ENCODE measurements at places on chromosomes 6 and 20. TPM values are rescaled to one million over a fixed set of nuclear protein-coding genes. Genes with fewer than 3 reads are reported as not detected.

- no peak for ATAC-seq
Observed at GRCh38 chr6:106894978-106895702, 79.4 kb downstream of the CD24 start.

GRCh38 chr6:122128445-122128844 lies 271.0 kb upstream of the HSF2 start:
- no peak for ATAC-seq

- no peak for ATAC-seq
Observed at GRCh38 chr20:51434026-51434425, 108.5 kb downstream of the NFATC2 start.

DNA sequence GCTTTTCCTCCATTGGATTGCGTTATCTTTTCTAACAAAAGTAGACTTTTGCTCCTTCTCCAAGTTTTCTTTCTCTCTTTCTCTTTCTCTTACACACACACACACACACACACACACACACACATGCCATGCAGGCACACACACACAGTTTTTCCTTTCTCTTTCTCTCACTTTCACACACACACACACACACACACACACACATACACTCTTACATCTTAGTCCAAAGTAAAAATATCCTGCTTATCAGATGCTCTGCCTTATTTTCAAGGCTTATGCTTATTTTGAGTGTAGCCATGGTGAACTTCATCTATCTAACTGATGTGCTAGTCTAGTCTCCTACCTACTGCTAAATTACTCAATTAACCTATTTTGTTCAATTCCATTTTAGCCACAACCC lies 34.4 kb upstream of the RAB23 start:
- ATAC-seq = no peak

- no peak for ATAC-seq
Observed at GRCh38 chr20:36214684-36215256, 21.5 kb upstream of the AAR2 start.

DNA sequence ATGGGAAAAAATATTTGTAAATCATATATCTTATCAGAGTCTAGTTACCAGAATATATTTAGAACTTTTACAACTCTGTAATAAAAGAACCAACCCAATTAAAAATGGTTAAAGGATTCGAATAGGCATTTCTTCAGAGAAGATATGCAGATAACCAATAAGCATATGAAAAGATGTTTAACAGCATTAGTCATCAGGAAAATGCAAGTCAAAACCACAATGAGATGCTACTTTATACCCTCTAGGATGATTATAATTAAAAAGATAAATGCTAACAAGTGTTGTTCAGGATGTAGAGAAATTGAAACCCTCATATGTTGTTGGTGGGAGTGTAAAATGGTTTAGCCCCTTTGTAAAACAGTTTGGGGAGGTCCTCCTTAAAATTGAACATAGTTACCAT lies 94.1 kb downstream of the LRRC1 start:
- ATAC-seq = no peak

- ATAC-seq = no peak
Observed at GRCh38 chr20:20459726-20460125, 91.8 kb downstream of the INSM1 start.

GRCh38 chr6:18280084-18280483 lies 15.8 kb upstream of the DEK start:
- ATAC-seq = no peak

- ATAC-seq = peak; percentile 29
Observed at GRCh38 chr6:45378334-45378926, 696 bp upstream of the SUPT3H start.

DNA sequence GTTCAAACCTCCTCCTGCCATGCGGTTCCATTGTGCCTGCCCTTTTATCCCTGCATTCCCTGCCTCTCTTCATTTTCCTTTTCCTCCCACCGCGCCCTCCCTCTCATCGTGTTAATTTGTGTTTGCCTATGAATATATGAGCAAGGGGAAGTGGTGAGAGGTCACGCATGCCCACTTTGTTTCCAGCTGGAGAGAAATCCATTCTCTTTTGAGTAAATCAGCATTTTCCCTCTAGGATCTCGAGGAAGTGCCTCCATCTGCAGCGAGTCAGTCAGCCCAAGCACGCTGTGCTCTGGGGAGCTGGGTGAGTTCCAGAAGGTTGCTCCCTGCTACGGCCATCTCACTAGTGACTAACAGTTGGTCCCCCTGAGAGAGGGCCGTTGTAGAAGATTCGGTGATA lies 42.9 kb downstream of the CDH26 start:
- ATAC-seq = no peak

DNA sequence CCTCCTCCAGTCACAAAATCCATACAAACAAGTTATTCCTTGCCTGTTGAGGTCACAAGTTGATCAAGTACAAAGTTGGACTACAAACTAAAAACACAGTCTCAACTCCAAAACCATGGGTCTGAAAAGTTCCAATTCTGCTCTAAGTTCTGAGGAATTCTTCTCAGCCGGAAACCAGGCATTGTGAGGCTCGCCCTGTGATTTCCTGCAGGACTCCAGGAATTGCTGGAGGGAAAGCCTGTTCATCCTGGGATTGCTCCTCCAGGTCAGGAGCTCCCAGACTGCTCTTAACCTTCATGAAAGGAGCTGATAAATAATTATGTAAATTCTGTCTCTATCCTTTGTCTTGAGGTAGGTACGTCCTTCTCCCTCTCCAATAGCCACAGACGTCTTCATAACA lies 8.5 kb downstream of the TRAM2 start:
- ATAC-seq = no peak

DNA sequence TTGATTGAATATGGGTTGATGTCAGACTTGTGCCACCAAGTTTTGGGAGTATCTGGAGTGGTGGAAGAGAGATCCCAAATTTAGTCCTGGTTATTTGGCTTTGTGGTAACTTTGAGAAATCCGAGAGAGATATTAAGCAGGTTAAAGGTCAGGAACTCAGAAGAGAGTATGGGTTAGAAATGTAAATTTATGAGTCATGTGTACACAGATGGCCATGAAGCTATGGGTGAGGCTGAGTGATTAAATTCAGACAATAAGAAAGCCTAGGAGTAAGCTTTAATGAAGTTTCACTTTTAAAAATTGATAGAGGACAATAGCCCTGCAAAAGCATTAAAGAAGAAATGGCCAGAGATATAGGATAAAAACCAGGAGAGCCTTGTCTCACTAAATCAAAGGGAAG lies 14.3 kb downstream of the RIMS1 start:
- ATAC-seq = no peak

DNA sequence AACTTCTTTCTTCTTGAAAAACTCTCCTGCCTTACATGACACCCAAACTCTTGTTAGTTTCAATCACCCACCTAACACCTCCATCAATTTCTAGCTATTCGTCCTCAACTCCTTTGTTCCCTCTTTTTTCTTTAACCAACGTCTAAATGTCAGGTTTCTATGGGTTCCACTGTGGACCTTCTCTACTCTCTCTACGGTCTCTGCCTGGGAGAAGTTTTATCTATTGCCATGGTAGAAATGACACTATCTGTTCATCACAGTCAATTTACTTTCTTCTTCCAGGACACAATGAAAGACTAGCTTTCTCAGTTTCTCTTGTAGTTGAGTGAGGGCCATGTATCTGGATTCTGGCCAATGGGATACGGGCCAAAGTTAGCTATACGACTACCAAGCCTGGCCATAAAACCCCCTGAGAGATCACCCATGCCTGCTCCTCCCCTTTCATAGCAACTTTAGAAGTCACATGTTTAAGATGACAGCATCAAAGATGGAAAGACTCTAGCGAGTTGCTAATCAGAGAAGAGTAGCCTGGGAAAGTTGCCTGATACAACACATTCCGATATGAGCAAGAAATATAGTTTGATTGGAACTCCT lies 17.9 kb downstream of the RNGTT start:
- ATAC-seq = no peak

GRCh38 chr6:12927746-12928145 lies 211.2 kb downstream of the PHACTR1 start:
- ATAC-seq = no peak

DNA sequence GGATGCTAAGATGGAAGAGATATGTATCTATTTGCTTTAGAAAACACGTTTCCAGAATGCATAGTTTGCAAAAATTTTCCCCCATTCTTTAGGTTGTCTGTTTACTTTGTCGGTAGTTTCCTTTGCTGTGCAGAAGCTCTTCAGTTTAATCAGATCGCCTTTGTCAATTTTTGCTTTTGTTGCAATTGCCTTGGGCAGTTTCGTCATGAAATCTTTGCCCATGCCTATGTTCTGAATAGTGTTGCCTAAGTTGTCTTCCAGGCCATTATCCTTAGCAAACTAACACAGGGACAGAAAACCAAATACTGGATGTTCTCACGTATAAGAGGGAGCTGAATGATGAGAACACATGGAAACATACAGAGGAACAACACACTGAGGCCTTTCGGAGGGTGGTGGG lies 454.2 kb upstream of the SLC35B3 start:
- ATAC-seq = no peak

DNA sequence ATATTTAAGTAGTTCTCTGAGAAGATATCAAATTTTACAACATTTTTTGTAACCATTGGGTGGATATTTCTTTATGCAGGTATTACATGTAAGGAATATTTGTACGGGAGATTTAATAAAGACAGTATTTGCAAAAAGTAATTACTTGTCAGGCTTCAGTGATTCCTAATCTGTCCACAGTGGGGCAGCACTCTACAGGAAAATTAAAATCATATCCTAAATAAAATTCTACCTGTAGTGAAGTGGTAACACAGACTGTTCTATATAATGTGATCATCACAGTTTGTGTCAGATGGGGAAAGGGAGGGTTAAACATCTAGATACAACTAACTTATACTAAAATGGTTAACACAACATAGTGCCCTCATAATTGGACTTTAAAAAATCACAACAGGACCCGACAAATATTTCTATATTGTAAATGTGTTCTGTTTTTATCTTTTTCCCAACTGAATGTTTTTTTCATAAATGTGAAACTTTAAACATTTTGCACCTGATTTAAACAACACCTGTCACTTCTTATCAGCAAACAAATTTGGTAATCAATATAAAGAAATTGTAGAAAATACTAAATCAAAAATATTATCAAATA lies 145.6 kb upstream of the MANEA start:
- no peak for ATAC-seq

DNA sequence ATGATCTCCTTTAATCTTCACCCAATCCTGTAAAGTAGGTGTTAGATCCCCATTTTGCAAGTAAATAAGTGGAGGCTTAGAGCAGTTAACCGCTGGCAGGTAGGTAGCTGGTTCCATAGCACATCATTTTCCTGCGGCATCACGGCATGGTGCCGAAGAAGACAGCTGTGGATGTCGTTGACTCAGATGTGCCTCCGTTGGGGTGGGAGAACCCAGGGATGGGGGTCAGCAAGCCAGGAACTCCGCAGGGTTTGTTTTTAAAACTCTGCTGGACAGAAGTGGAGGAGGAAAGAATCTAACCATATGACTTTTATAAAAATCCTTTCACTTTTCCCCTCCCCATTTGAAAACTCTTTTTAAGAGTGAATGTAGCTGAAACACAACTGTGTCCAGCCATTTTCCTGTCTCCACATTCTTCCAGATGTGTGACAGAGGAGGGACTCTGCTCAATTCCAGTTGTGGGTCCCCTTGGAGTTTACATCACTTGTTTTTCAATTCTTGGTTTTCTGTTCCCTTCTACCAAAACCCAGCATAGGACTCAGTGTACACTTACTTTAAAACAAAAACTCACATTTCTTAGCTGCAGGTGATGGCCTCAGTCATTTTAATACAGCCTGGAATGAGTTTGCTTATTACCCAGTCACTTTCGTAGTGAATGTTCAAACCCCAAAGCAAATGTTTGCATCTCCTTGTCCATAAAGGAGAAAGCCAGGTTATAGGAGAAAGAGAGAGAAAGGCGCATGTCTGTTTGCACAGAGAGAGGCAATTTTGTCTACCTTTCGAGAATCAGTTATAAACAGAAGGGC lies 27.6 kb upstream of the PI16 start:
- no peak for ATAC-seq

GRCh38 chr6:111725446-111726112 lies 119.9 kb upstream of the TRAF3IP2 start:
- ATAC-seq = peak; percentile 24

DNA sequence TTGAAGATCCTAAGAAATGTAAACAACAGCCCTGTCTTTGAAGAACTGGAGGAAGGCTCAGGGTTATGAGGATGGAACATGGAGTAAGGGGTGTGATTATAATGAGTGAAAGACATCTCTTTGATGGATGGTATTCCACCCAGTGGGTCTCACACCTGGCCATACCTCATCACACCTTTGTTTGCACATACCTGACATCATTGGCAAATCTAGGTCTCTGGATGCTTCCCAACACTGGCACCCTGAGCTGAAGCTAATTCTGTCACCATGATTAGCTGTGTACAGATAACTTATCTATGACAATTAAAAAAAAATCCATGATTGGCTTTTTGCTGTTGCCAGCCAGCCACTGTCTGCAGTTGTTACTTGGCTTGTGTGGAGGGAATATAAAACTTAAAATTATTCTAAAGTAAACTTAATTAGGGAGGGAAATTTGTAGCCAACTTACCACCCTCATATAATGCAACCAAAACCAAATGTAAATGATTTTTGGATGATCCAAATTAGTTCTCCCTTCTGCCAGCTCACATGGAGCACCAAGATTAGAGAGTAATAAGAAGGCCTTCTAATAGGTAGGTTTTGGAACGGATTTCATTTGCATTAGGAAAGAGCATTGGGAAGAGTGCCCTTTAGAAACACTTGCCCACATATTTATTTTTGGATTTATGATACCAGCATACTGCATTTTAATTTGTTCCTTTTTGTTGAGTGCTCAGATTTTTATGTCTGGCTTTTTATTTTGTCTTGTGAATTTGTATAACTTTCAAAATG lies 249.5 kb downstream of the SOX4 start:
- no peak for ATAC-seq

- ATAC-seq = no peak
Observed at GRCh38 chr6:162653808-162654207, 73.8 kb downstream of the PRKN start.

DNA sequence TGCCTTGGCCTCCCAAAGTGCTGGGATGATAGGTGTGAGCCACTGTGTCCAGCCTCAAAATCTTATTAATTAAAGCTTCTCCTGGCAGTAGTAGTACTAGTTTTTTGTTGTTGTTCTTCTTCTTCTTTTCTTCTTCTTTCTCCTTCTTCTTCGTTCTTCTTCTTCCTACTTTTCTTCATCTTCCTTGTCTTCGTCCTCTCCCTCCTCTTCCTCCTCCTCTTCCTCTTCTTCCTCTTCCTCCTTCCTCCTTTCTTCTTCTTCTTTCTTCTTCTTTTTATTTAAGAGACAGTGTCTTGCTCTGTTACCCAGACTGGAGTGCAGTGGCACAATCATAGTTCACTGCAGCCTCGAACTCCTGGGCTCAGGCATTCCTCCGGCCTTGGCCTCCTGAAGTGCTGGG lies 17.2 kb upstream of the DEK start:
- ATAC-seq = no peak

Gene KCNG1
- 0.46 TPM for total RNA-seq

Gene TTPAL
- total RNA-seq = 9.2 TPM

Gene IL17F
- not detected for total RNA-seq

Gene RAET1G
- not detected for total RNA-seq

Gene PAX1
- not detected for total RNA-seq

Gene MOCS1
- 24.0 TPM for total RNA-seq

Gene PSORS1C1
- total RNA-seq = 7.8 TPM

Gene SIRPB1
- total RNA-seq = 4.4 TPM

Gene BHLHE23
- not detected for total RNA-seq

Gene MDFI
- not detected for total RNA-seq

Gene RBPJL
- not detected for total RNA-seq

Gene RBM24
- 4.7 TPM for total RNA-seq

Gene RAB44
- not detected for total RNA-seq

Gene NCOA7
- 24.8 TPM for total RNA-seq

All from gastroesophageal sphincter (tissue), 4 donors.